ENCODE measurements at places on chromosomes 11 and 22. TPM values are rescaled to one million over a fixed set of nuclear protein-coding genes. Genes with fewer than 3 reads are reported as not detected.

GRCh38 chr11:7599209-7599608 is 74.1 kb downstream of the CYB5R2 start:
- no peak overlapping the region for H3K4me3 ChIP-seq
- no peak for DNase-seq
- peak overlapping the region; percentile 69 for H3K27ac ChIP-seq
- H3K27me3 ChIP-seq, result no peaks in the 10 kb centered on the region
- H3K4me1 ChIP-seq, result peaks cover 71% of the 10 kb centered on the region
- peaks cover 22% of the 10 kb centered on the region for H3K36me3 ChIP-seq

DNA sequence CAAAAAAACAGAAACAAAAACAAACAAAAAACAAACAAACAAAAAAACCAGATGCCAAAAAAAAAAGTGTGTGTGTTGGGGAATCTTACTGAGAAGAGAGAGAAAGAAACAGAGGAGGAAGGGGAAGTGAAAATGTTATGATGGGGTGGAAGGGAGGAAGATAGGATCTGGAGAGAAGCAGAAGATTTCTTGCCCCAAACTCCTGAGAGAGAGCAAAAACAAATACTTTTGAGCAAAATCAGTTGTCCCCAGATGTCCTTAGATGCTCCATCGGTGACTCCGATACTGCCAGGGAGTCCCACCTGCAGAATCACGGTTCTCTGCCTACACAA is 19.9 kb upstream of the GRAMD1B start:
- no peaks in the 10 kb centered on the region for H3K36me3 ChIP-seq
- no peak overlapping the region for H3K27ac ChIP-seq
- peaks cover 44% of the 10 kb centered on the region for H3K27me3 ChIP-seq
- no peaks in the 10 kb centered on the region for H3K4me1 ChIP-seq
- no peak overlapping the region for H3K4me3 ChIP-seq

Gene CLMP
- total RNA-seq, result not detected

DNA sequence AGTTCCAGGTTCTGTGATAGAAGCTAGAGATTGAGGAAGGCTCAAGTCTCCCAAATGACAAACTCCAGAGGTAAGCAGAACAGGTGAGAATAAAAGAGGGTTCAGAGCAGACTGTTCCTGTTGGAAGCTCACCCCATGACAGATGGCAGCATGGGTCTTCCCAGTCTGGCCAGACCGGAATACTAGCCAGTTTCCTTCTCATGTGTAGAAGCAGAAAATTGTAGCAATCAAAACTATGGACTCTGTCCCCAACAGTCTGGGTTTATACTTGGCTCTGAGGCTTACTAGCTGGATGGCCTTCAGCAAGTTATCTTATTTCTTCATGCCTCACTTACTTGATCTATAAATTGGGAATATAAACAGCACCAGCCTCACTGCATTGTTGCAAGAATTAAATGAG is 494.8 kb downstream of the MN1 start:
- peaks cover 20% of the 10 kb centered on the region for H3K27me3 ChIP-seq
- no peaks in the 10 kb centered on the region for H3K36me3 ChIP-seq
- H3K27ac ChIP-seq, result no peak overlapping the region
- H3K4me1 ChIP-seq, result no peaks in the 10 kb centered on the region

Gene OR51B2
- total RNA-seq, result not detected

DNA sequence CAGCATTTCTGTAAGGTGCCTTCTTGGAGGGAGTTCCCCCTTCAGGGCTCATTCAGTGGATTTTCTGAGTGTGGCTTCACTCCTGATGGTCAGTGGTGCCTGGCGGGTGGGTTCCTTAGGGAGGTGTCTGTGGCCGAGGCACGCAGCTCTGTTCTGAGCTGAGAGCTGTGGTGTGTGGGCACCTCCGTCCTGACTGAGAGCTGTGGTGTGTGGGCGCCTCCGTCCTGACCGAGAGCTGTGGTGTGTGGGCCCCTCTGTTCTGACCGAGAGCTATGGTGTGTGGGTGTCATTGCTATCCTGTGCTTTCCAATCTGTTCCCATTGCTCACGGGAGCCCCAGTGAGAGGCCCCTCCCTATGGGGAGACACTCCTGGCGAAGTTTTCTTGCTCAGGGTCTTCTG is 39.8 kb downstream of the MUC6 start:
- peaks cover 37% of the 10 kb centered on the region for H3K36me3 ChIP-seq
- no peak overlapping the region for H3K4me3 ChIP-seq
- H3K27me3 ChIP-seq, result no peaks in the 10 kb centered on the region
- no peaks in the 10 kb centered on the region for H3K4me1 ChIP-seq

Gene LAYN
- 0.47 TPM for total RNA-seq

Gene PRAME
- 5.1 TPM for total RNA-seq

Gene KRTAP5-10
- total RNA-seq, result not detected

DNA sequence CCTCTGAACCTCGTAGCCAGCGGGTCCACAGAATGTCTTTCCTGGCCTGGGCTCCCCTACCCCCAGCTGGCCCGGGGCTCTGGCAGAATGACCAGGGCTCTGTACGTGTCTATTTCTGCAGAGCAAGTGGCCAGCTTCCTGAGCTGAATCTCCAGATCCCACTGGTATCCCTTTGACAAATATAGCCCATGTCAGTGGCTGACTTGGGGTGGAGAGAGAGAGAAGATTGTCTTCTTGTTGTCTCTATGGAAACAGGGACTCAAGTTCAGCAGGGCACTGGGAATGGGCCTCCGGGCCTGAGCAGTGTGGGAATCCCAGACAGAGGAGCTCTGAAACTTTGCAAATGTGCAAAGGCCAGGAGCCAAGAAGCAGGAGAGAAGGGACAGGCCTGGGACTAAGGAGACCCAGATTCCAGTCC is 33.9 kb downstream of the ANO1 start:
- H3K27me3 ChIP-seq, result no peaks in the 10 kb centered on the region
- DNase-seq, result no peak
- no peaks in the 10 kb centered on the region for H3K36me3 ChIP-seq
- H3K4me3 ChIP-seq, result no peak overlapping the region

Gene CTSW
- total RNA-seq, result not detected

GRCh38 chr11:13207270-13207664 is 70.3 kb upstream of the BMAL1 start:
- peaks cover 11% of the 10 kb centered on the region for H3K36me3 ChIP-seq
- peak overlapping the region; percentile 71 for H3K4me3 ChIP-seq
- H3K27ac ChIP-seq, result peak overlapping the region; percentile 88
- H3K4me1 ChIP-seq, result peaks cover 24% of the 10 kb centered on the region
- no peak for DNase-seq
- H3K27me3 ChIP-seq, result no peaks in the 10 kb centered on the region

GRCh38 chr22:40027191-40028097 is 32.7 kb downstream of the FAM83F start:
- H3K27me3 ChIP-seq, result no peaks in the 10 kb centered on the region
- H3K4me1 ChIP-seq, result no peaks in the 10 kb centered on the region
- no peak for DNase-seq
- peaks cover 12% of the 10 kb centered on the region for H3K36me3 ChIP-seq
- H3K4me3 ChIP-seq, result no peak overlapping the region
- H3K27ac ChIP-seq, result no peak overlapping the region

GRCh38 chr11:2778630-2779498 is 79.1 kb upstream of the KCNQ1OT1 start:
- H3K4me3 ChIP-seq, result no peak overlapping the region
- peak; percentile 68 for DNase-seq
- no peaks in the 10 kb centered on the region for H3K36me3 ChIP-seq

DNA sequence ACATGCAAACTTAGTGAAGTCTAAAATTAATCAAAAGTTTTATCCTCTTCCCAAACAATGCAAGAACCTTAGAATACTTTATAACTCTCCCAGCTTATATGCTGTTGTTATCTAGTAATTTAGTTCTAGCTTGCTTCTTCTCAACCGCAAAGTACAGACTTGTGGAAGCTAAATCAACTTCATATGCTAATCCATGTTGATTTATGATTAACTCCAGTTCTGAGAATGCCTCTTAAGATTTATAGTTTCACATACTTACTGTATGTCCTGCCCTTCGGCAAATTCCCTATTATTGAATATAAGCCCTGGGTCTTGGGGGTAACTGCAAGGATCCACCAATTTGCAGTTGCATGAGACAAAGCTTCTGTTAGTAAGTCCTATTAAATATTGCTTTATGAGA is 17.6 kb upstream of the SLC35F2 start:
- DNase-seq, result no peak
- H3K4me3 ChIP-seq, result no peak overlapping the region
- no peaks in the 10 kb centered on the region for H3K27me3 ChIP-seq
- H3K4me1 ChIP-seq, result no peaks in the 10 kb centered on the region

- no peak for DNase-seq
- H3K4me3 ChIP-seq, result no peak overlapping the region
- no peaks in the 10 kb centered on the region for H3K36me3 ChIP-seq
- no peaks in the 10 kb centered on the region for H3K4me1 ChIP-seq
- no peaks in the 10 kb centered on the region for H3K27me3 ChIP-seq
Measured at GRCh38 chr11:127926721-127927120, 660.6 kb downstream of the ETS1 start.

- no peak for DNase-seq
- H3K4me3 ChIP-seq, result no peak overlapping the region
- no peaks in the 10 kb centered on the region for H3K27me3 ChIP-seq
- H3K4me1 ChIP-seq, result no peaks in the 10 kb centered on the region
- no peak overlapping the region for H3K27ac ChIP-seq
Measured at GRCh38 chr11:118660681-118661424, 18.6 kb downstream of the TREH start.

DNA sequence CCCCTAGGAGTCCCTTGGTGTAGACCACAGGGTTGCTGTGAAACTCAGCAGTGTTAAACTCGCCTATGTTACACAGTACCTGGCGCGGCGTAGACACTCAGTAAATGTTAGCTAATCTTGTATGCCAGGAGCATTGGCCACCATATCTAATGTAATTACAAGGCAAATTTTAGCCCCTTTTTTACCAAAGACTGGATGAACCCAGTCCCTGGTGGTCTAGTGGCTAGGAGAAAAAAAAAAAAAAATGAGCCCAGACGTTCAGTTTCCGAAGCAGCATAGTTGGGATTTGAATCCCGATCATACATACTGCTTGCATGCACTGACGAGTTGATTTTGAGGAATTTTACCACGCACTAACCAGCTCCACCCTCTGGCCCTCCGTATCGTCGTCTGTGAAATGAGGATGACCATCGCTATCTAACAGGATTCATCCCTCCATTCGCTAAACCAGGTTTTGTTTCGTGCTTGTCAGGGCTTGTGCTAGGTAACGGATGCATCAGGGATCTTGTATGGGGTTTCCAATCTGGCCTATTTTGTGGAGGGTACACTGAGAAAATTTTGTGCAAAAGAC is 688 bp downstream of the PTS start:
- H3K4me3 ChIP-seq, result peak overlapping the region; percentile 81
- peak overlapping the region; percentile 90 for H3K27ac ChIP-seq
- peaks cover 8% of the 10 kb centered on the region for H3K4me1 ChIP-seq

Gene OR10A2
- total RNA-seq, result not detected

GRCh38 chr22:25334162-25334490 is 114.7 kb downstream of the CRYBB2 start:
- no peaks in the 10 kb centered on the region for H3K27me3 ChIP-seq
- H3K27ac ChIP-seq, result no peak overlapping the region
- H3K36me3 ChIP-seq, result no peaks in the 10 kb centered on the region

DNA sequence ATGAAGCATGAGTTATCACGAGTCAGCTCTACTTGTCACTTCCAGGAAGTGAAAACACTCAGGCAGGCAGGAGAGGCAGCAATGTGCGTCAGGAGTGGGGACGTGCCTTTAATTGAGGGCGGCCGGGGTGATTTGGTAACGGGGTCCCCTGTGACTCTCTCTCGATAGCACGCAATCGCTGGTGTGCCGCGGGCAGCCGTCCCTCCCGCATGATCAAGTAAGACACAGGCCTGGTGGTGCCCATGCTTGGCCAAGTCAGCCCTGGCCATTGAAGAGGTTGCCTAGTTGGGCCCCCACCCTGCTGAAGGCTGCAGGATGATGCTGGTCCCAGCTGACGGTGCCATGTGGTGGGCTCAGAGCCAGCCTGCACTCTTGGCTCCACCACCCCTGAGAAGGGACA is 29.7 kb downstream of the CACNG2 start:
- no peaks in the 10 kb centered on the region for H3K4me1 ChIP-seq
- peaks cover 51% of the 10 kb centered on the region for H3K27me3 ChIP-seq
- H3K27ac ChIP-seq, result no peak overlapping the region
- no peak overlapping the region for H3K4me3 ChIP-seq
- DNase-seq, result no peak

Gene USP2
- 1.1 TPM for total RNA-seq

Gene ACRV1
- not detected for total RNA-seq

Gene KCNJ11
- total RNA-seq, result 2.9 TPM

Gene OR6T1
- total RNA-seq, result not detected

Gene NCF4
- 0.54 TPM for total RNA-seq

- DNase-seq, result no peak
- no peak overlapping the region for H3K4me3 ChIP-seq
- no peaks in the 10 kb centered on the region for H3K36me3 ChIP-seq
- peaks cover 9% of the 10 kb centered on the region for H3K4me1 ChIP-seq
Measured at GRCh38 chr11:73270016-73270854, 1.9 kb upstream of the P2RY6 start.

Gene SPI1
- total RNA-seq, result not detected

GRCh38 chr11:35419184-35419829 is at the start of gene SLC1A2:
Gene SLC1A2 (minus strand): TSS chr11:35419558. CDS start chr11:35418966, 592 bp downstream.
- peak within 1 kb of the TSS; percentile 63 for H3K4me3 ChIP-seq
- H3K36me3 ChIP-seq, result peaks cover 8% of the 10 kb centered on the region
- no peak within 1 kb of the TSS for H3K27ac ChIP-seq
- DNase-seq, result peak; percentile 18
